ENCODE measurements at places on chromosomes 11 and 22. TPM values are rescaled to one million over a fixed set of nuclear protein-coding genes. Genes with fewer than 3 reads are reported as not detected.
A peak's percentile ranks its signal among the peaks of the same experiment; 100 is the strongest.

GRCh38 chr22:30158277-30158676 is 78.0 kb downstream of the HORMAD2 start:
- no peaks in the 10 kb centered on the region for H3K36me3 ChIP-seq
- H3K4me3 ChIP-seq: no peak overlapping the region
- H3K27me3 ChIP-seq: no peaks in the 10 kb centered on the region
- DNase-seq: no peak
- H3K4me1 ChIP-seq: peaks cover 11% of the 10 kb centered on the region
- no peak overlapping the region for H3K27ac ChIP-seq

- peak; percentile 44 for DNase-seq
- H3K4me3 ChIP-seq: peak overlapping the region; percentile 1
- no peaks in the 10 kb centered on the region for H3K36me3 ChIP-seq
These were observed 21.5 kb upstream of the CBX7 start for GRCh38 chr22:39173787-39174497.

DNA sequence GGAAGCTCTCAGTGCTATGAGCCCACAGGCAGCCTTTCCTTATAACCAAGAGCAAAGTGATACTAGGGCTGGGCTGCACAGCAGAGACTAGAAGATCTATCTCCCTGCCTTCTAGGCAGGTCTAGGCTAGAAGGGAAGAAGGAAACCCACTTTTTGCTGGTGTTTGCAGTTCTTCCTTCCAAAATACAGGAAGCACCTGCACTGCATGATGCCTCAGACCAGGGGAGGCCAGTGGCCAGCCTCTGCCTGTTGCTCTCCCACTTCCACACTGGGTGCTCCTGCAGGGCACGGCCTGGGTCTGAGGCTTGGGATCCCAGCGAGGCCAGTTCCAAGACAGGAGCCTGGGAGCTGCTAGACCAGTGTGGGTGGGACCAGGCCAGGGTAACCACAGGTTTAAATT is 6.0 kb upstream of the UCP3 start:
- H3K27ac ChIP-seq: no peak overlapping the region
- H3K36me3 ChIP-seq: peaks cover 18% of the 10 kb centered on the region
- H3K27me3 ChIP-seq: no peaks in the 10 kb centered on the region

DNA sequence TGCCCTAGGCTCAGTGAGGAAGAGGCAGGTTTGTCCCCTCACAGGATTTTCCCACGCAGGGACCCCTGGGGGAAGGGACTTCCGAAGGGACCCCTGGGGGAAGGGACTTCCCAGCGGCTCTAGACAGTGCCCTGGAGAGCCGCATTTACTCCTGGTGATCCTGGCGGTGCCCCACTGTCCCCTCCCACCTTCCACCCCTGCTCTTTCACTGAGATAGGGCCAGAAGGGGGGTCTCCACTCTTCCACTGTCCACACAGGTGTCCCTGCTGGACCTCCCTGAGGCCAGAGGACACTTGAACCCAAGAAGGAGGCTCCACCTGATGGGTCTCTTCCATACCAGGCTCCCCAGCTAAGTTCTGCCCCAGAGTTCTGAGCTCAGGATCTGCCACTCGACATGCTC is 1333.9 kb downstream of the BRD1 start:
- H3K4me1 ChIP-seq: peaks cover 30% of the 10 kb centered on the region
- peaks cover 40% of the 10 kb centered on the region for H3K27me3 ChIP-seq
- H3K27ac ChIP-seq: no peak overlapping the region
- H3K36me3 ChIP-seq: no peaks in the 10 kb centered on the region
- DNase-seq: peak; percentile 39

DNA sequence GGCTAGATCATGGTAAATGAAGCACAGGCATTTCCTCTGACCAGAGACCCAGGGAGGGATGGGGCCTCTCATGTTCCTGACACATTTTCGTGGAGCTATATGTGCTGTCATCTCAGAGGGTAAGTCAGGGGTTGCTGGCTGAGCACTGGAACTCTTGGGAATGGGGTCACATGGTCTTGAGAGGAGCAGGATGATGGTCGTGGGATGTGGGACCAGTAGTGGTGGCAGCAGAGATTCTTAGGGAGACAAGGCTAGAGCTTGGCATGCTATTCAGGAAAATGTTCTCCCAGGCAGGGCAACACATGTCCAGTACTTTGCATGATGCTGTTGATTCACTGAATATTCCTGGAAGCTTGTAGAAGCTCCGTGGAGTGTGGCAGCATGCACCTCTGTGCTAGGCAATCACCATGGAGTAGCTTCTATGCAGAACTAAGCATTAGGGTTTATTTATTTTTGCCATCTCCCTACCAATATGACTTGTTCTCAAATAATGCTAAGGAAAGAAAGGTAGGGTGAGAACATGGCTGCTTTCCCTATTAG is 31.4 kb upstream of the TTC12 start:
- no peak overlapping the region for H3K4me3 ChIP-seq
- no peaks in the 10 kb centered on the region for H3K4me1 ChIP-seq
- H3K27ac ChIP-seq: no peak overlapping the region
- no peaks in the 10 kb centered on the region for H3K36me3 ChIP-seq

DNA sequence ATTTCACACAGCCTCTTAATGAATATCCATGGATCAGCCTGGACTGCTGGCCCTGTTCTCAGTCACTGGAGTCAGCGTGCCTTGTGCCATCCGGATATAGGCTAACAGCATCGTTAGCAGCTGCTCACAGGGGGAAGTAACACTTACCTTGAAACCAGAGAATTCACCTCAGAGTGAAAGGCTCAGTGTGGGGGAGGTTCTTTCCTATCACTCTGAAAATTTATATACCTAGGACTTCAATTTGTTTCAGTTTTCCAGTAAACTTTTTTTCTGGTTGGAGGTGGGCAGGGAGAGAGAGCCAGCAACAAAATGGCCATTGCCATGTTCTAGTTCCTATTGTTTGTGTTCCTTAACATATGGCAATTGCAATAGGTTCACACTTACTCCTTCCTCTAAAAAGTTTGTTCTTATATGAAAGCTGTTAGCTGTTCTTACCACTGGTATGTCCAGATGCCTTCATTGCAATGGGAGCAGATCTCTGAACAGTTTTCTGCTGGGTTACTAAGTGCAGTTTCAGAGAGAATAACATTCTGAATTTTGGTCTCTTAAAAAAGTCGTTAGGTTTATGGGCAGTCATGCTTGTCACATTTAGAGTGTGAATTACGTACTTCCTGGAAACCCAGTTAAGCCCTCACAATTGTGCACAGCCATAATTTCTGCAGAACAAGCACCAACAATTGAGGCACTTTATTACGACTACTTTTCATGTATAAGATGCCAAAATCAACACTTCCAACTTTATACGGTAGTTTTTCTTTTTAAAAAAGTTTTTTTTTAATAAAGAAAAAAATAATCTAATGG is 247.6 kb downstream of the CADM1 start:
- H3K27me3 ChIP-seq: no peaks in the 10 kb centered on the region
- no peak overlapping the region for H3K4me3 ChIP-seq
- no peak overlapping the region for H3K27ac ChIP-seq
- no peak for DNase-seq

Gene OR8J3
- not detected for total RNA-seq

Gene SOX10
- 18.6 TPM for total RNA-seq

Gene TMPRSS5
- 1.2 TPM for total RNA-seq

Gene IL10RA
- total RNA-seq: 3.3 TPM

Measured in suprapubic skin (tissue), 4 donors.